ENCODE measurements at places on chromosomes 11 and 22.

DNA sequence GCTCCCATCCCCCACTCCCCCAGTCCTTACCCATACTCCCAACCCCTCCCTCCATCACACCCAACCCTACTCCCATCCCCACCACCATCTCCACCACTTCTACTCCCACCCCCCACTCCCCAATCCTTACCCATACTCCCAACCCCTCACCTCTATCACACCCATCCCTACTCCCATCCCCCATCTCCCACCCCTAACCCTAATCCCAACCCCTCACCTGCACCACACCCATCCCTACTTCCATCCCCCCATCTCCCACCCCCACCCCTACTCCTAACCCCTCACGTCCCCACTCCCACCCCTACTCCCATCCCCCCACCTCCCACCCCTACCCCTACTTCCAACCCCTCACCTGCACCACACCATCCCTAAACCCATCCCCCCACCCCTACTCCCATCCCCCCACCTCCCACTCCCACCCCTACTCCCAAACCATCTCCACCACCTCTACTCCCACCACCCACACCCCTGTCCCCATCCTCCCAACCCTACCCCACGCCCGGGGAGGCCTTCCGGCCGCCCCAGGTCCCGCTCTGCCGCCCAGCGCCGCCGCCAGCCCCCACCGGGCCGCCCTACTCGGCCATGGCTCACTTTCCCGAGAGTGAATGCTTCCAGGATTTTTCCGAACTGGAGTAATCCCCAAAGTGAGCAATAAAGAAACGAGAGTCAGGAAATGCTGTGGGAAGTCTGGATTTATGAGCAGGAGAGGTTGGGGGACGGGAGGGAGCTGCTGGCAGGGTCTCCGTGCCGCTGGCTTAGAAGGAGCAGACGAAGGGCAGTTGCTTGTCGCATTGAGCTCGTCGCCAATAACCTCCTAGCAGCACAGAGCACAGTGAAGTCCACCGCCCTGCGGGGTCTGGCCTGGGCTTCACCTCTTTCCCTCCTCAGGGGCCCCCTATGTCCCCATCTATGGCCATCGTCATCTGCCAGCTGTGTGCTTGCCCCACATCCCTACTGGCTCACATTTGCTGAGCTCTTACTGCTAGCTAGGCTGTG, 4.6 kb downstream of the PRG3 start:
- no peak for DNase-seq

- DNase-seq, result no peak
Observed at GRCh38 chr11:12529041-12529440, 145.2 kb upstream of the TEAD1 start.

- DNase-seq, result no peak
Observed at GRCh38 chr11:117565709-117566108, 231.3 kb downstream of the DSCAML1 start.

GRCh38 chr22:27801616-27802345, at the start of gene MN1:
MN1 (minus strand) TSS chr22:27801756; CDS start chr22:27800543, 1,213 bp downstream.
- peak; percentile 77 for DNase-seq

Data from HEK293T (cell line).